ENCODE measurements at places on chromosomes 1 and 21.
A peak's percentile ranks its signal among the peaks of the same experiment; 100 is the strongest.

DNA sequence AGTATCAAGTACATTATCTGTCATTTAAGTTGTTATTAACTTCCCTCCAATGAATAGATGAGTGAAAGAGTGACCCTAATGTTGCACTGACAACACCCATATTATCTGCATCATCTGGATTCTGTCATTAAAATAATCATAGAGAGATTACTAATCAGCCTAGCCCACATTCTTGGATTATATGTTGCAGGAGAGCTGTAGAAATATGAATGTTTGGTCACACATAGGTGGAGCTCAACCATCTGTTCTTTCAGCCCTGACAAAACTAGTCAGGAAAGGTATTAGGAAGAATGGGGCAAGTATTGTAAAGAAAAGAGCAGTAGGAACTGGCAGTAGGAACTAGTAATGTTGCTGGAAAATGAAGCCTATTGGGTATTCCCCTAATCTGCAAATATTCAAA lies 15.4 kb downstream of the FLG2 start:
- DNase-seq, result no peak

- DNase-seq, result no peak
Observed at GRCh38 chr1:237671262-237671661, 219.5 kb downstream of the ZP4 start.

DNA sequence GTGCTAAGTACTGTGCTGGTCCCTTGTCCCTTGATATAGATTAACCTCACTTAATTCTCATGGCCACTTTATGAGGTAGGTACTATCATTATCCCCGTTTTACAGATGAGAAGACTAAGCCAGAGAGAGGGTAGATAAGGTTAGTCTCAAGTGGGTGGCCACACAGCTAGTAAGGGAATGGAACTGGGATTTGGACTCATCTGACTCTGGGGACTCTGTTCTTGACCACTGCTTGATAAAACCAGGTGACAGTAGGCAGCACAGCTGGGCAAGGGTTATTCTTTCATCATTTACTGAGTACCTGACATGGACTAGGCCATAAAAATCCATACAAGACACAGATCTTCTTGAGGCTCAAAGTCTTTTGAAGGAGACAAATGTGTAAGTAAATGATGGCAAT lies 37.2 kb upstream of the PPP2R5A start:
- DNase-seq, result no peak

DNA sequence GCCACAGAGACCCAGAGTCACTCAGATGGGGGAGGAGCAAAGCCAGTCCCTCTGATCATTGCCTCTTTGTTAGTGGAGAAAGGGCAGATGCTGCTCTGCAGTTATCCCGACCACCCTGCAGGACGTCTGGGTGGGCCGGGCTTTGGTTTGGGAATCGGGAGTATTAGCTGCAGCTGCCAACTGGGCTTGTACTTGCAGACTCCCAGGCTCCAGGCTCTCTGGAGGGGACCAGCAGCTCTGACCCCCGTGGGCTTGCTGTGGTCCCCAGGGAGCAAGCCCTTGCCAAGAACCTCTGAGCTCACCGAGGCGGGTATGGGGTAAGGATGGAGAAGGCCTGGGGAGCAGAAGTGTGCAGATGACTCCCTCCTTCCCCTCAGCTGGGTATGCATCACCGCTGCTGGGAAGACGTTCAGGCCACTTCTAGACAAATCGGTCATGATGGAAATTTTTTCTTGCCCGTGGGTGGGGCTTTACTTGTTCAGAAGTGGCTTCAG lies 21.6 kb downstream of the MAPKAPK2 start:
- DNase-seq, result peak; percentile 50

DNA sequence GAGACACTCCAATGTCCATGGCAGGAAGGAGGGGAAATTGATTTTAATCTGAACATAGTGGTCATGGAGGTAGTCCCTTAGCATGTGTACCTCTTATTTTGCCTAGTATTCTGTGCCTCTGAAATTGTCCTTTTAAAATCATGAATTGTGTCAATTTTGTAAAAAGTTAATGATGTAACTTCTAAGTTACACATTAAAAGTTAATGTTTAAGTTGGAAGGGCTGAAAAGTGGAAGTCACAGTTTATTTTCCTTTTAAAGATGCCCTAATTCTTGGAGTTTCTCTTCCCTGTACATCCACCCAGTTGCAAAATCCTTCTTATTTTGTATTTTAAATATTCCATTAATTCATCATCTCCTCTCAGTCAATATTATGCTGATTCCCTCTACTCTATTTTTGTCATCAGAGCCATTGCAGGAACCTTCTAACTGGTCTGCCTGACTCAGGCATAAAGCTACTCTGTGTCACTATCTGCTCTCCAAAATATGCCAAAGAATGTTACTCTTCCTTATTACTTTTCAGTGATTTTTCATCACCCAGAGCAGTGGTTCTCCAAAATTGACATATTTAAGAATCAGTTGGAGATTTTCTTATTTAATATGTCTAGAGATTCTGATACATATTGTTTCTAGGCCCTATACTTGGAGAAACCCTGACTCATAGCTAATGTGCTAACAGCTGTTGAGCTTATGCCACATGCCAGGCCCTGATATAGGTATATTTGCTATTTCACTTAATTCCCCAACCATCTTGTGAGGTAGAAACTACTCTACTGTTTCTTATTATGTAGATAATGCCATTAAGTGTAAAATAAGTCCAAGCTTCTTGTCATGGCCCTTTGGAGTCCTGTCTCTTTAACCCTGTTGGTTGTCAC lies 5.1 kb downstream of the HOOK1 start:
- no peak for DNase-seq

DNA sequence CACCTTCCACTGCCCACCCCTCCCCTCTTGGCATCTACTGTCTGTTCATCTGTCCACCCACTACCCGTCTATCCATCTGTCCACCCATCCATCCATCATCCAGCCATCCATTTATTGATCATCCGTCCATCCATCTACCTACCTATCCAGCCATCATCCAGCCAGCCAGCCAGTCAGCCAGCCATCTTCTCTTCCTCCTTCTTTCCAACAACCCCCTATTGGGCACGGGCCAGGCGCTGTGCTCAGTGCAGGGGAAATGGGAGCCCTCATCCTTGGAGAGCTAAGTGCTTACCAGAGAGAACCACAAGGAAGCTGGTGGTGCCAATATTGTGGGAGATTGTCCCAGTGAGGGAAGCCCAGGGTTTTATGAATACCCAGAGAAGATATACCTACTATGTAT lies 51.7 kb upstream of the TMEM51 start:
- no peak for DNase-seq

DNA sequence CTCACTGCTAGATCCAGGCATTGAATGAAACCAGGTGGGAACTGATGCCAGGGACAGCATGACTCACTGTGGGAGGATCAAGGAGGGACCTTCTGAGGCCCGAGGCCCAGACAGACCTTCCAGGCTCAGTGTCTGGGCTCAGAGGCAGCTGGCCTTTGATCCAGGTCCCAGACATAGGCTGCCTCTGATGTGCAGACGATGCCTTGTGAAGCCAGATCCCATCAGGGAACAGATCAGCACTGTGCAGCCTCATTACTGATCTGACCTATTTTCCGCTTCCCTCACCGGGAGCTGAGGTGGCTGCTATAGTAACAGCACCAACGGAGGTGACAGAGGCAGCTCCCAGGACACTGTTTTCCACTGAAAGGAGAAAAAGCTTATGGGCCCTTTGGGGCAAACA lies 399.5 kb downstream of the MATN1 start:
- DNase-seq, result no peak

GRCh38 chr1:235402457-235403200 lies 35.4 kb downstream of the TBCE start:
- DNase-seq, result no peak

DNA sequence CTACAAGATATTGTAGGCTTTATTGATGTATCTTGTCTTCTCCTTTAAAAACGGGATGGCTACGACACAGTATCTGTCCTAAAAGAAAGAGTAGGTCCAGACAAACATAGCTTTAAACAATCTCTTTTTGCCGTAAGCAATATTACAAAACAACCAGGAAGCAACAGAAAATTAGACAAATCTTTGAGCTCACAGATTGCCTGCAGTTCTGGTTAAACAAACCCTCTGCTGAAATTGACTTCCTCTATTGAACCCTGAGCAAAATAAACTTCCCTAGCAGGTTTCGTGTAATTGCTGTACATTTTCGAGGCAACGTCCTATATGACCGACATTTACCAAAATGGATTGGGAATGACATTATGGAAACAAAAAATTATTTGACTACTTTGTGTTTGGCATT lies 50.6 kb downstream of the CHML start:
- DNase-seq, result no peak

GRCh38 chr1:15876357-15877055 lies 29.0 kb downstream of the SPEN start:
- no peak for DNase-seq

Data from activated naive CD4-positive, alpha-beta T cell treated with anti-CD3 and anti-CD28 coated beads, Interleukin-2, amount 50 U/mL, for 72 hours (primary cell).